GM04504 (cell line): ENCODE measurements at places on chromosomes 7 and 10.

- DNase-seq, result no peak
Observed at GRCh38 chr7:43492896-43493295, 90.0 kb upstream of the STK17A start.

DNA sequence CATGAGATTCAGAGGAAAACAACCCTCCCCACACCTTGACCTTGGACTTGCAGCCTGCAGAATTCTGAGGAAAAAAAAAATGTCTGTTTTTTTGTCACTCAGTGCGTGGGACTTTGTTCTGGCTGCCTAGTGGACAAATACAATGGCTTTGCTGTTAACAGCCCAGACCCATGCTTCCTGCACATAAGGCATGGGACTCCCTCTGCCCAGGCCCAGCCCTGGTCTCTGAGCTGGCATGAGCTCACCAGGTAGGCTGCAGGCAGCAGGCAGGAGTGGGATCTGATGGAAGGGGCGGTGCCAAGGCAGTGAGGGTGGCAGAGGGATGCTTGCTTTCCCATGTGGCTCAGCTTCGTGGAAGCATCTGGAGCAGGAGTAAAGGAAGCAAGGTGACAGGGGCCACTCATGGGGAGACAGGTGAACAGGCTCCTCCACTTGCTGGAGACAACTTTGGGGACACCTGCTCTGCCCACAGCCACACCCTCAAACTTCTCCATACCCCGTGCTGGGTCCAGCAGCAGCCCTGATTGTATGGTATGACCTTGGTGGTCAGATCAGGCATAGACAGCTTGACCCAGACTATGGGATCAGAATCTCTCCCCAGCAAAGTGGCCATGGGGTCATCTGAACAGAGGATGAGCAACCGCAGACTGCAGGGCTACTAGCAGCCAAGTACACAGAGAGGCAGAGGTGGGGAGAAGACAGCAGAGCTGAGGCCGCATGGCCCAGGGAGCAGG is 27.0 kb downstream of the ANXA8 start:
- no peak for DNase-seq

DNA sequence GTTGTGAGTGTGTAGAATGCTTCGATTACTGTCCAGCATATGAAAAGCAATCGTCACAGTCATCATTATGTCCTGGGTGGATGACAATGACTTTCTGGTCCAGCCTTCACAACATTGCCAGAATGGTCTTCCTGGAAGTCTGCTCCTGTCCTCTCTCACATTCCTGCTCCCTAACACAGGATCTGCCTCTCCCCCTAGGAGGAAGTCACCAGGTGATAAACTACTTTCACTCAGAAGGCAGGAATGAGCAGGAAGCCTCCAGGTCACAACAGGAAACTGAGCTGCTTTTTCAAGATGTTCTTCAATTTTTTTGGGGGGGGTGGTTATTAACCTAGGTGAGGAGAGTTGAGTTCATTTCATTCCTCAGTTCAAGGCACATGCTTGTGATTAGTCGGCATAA is 13.6 kb upstream of the GPNMB start:
- no peak for DNase-seq

- DNase-seq, result no peak
Observed at GRCh38 chr10:132845780-132846595, 60.0 kb upstream of the NKX6-2 start.

- DNase-seq, result no peak
Observed at GRCh38 chr10:88491314-88491713, 91.8 kb downstream of the RNLS start.

- DNase-seq, result no peak
Observed at GRCh38 chr10:3647074-3647473, 137.9 kb downstream of the KLF6 start.

DNA sequence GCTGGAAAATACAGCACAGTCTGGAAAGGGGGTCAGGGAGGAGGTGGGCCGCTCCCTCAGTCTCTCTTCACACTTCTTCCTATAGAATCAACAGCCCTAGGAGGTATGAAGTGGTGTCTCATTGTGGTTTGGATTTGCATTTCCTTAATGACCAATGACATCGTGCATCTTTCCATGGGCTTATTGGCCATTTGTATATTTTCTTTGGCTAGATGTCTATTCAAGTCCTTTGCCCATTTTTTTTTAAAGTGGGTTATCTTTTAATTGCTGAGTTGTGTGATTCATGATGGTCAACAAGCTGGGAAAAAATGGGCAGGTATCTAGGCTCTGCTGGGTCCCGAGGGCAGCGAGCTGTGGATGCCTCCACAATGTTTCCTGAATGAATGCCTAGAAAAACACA is 29.1 kb downstream of the TMEM130 start:
- no peak for DNase-seq

GRCh38 chr7:135235841-135236240 is 2.2 kb downstream of the STRA8 start:
- DNase-seq, result no peak

DNA sequence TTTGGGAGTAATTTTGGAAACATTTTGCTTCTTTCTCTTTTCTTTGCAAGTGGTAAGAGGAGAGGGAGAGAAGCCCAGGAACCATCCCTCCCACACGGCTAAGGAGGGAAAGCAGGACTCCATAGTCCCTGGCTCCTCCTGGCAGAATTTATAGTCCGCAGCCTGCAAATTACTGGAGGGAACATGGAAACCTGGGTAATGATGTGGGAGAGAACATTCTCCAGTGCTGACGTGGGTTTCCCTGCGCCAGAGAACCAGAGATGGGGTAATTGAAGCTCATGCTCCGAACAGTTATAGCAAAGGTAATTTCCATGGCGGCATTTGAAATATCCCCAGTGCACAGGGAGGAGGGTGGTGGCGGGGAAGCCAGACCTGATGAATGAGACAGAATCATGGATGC is 320.4 kb downstream of the RPS24 start:
- DNase-seq, result no peak

- no peak for DNase-seq
Observed at GRCh38 chr7:138755842-138756590, 41.8 kb upstream of the TMEM213 start.

DNA sequence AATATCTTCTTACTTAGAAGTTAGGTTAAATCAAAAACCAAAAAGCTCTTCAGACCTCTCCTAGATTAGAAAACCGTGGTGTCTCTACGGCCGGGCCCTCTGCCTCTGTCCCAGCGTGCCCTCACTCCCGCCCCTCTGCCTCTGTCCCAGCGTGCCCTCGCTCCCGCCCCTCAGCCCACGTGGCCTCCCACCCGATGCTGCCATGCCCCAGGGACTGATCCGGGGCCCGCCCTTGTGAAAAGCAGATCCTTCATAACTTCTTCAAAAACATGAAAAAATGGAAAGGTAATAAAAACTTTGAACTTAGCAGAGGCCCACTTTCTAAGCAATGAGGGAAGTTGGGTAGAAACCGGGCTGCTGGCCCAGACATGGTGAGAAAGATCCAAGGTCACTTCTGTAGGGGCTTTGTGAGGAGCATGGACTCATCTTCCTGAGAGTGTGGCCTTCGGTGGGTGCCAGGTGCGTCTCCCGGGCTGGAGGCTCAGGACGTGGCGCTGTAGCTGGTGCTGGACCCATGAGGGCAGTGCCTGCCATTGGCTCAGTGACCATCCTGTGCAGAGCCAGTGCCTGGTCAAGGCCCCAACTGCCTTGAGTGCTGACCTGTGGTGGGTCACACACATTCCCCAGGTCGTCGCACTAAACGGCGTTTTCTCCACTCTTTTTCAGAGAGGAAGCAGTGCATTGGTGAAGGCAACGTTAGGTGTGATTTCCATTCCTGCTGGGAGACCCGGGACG is 4.9 kb upstream of the DPYSL4 start:
- DNase-seq, result no peak

DNA sequence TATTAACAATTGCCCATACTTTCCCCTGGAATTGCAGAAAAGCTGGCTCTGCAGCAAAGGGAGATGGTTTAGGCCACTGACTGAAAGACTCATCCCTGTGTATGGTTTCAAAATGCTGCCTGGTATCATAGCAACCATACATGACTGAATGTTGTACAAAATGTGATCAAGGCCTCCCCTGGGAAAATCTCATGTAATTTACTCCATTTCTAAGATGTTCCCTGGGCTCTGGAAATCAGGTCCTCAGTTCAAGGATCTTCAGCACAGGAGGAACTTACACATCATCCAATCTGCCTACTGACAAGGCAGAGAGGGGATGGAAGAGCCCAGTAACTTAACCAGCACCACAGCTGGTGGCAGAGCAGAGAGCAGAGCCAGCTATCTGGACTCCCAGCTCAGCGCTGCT is 111.8 kb downstream of the JAZF1 start:
- DNase-seq, result no peak

- DNase-seq, result no peak
Observed at GRCh38 chr7:47438411-47439029, 143.4 kb downstream of the TNS3 start.

GRCh38 chr7:24858108-24858977 is 101.1 kb upstream of the GSDME start:
- no peak for DNase-seq

- DNase-seq, result no peak
Observed at GRCh38 chr10:3128379-3129130, 44.0 kb downstream of the PITRM1 start.

DNA sequence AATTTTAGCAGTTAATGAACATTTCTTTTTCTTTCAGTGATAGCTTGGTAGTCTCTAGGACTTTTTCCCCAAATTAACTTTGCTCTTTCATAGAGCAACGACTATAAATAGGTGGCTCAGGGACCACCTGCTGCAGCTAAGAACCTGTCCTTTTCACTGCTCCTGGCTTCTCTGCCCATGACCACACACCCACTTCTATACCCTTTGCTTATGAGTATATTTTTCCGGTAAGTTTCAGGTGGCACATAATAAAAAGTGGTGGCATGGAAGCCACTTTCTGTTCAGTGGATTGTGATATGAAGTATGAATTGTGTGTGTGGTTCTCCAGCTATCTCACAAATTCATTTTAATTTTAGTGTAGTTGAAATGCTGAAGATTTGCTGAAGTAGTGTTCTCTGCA is 1.2 kb downstream of the ING3 start:
- DNase-seq, result no peak

DNA sequence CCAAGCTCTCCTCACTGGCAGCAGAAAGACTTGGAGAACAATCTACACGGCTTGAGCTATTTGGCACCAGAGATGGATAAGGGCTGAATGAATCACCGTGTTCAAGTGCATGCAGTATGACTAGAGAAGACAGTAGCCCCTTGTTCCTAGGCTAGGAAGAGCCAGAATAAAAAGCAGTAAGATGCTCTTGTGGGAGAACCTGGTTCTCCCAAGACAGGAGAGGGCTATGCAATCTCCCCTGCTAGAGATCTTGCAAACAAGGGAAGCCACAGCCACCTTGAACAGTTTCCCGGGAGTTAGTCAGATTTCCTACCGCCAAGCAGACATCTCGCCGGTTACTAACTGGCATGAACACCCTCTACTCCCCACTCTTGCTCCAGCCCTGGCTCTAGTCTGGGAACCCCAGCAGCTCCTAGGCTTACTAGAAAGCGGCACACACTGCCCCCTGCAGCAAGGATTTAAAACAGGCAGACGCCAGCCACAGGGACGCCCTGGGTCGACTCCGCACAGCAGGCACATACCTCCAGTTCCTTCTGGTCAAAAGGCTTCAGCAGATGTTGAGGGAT is 107.3 kb downstream of the SMURF1 start:
- peak; percentile 50 for DNase-seq

- DNase-seq, result no peak
Observed at GRCh38 chr10:37436357-37436756, 311.0 kb downstream of the ANKRD30A start.

DNA sequence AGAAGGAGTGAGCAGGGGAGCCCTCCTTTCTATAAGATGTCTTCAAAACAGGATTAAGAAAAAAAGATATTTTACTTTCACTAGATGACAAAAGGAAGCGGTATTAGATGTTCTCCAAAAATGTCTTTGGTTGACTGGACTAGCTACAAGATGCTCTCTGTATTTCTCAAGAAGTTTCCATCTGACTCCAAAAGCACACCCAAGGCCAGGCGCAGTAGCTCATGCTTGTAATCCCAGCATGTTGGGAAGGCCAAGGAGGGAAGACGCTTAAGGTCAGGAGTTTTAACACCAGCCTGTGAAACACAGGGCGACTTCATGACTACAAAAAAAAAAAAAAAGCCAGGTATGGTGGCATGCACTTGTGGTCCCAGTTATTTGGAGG is 84.5 kb downstream of the PIP4K2A start:
- DNase-seq, result no peak

DNA sequence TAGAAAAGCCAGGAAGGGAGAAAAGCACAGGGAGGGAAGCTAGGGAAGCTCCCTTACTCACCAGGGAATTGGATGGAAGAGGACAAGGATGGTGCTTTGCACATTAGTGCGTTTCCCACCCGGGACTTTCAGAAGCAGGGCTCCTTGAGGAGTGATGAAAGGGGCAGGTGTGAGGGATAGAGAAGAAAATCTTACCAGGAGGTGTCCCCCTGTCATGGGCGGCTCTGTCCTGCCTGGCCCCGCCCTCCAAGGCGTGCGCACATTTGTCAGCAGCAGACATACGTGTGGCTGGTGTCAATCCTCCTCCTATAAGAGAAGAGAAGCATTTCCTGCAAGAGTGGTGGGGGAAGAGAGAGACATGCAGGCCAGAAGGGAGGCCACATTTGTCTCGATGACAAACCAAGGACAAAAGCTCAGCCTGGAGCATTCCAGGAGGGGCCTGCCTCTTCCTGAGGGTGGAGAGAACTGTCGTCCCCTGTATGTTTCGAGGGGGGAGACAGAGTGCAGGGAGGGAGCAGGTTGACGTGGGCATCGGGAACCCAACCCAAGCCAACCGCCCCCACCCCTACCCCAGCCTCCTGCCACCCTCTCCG is 47.4 kb upstream of the COMTD1 start:
- no peak for DNase-seq

DNA sequence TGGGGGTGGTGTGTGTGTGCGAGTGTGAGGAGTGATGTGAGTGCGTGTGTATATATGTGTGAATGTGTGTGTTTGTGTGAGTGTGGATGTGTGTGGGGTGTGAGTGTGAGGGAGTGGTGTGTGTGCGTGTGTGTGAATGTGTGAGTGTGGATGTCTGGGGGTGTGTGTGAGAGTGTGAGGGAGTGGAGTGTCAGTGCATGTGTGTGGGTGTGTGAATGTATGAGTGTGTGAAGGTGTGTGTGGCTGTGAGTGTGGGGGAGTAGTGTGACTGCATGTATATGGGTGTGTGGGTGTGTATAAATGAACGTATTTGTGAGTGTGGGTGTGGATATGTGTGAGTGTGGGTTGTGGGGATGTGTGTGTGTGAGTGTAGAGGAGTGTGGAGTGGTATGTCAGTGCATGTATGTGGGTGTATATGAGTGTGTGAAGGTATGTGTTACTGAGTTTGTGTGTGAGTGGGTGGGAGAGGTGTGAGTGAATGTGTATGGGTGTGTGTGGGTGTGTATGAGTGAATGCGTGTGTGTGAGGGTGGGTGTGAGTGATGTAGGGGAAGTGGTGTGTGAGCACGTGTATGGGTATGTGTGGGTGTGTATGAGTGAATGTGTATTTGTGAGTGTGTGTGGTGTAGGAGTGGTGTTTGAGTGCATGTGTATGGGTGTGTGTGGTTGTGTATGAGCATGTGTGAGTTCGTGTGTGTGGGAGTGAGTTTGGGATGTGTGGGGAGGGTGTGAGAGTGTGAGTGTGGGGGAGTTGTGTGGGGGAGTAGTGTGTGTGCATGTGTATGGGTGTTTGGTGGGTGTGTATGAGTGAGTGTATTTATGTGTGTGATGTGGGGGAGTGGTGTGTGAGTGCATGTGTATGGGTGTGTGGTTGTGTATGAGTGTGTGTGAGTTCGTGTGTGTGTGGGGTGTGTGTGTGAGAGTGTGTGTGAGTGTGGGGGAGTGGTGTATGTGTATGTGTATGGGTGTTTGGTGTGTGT is 28.5 kb upstream of the NUB1 start:
- no peak for DNase-seq

GRCh38 chr7:1368682-1369571 is 90.3 kb downstream of the MICALL2 start:
- no peak for DNase-seq

GRCh38 chr10:103451831-103452505 is at the start of gene CALHM2:
Gene CALHM2 (minus strand): TSS chr10:103452370. CDS start chr10:103449941, 2,429 bp downstream.
- peak; percentile 13 for DNase-seq

GRCh38 chr7:41305001-41305400 is 397.9 kb downstream of the INHBA start:
- no peak for DNase-seq
